Right cardiac atrium (tissue), 5 donors: ENCODE measurements at places on chromosomes 11 and 22. TPM values are rescaled to one million over a fixed set of nuclear protein-coding genes. Genes with fewer than 3 reads are reported as not detected.

SPDYC gene
- polyA plus RNA-seq, result not detected

SORL1 gene
- 0.57 TPM for polyA plus RNA-seq

VSIG2 gene
- 0.43 TPM for polyA plus RNA-seq

DRD4 gene
- 0.14 TPM for polyA plus RNA-seq

MSANTD2 gene
- polyA plus RNA-seq, result 3.8 TPM

OR8A1 gene
- not detected for polyA plus RNA-seq

CTSW gene
- 0.79 TPM for polyA plus RNA-seq

OR5B21 gene
- polyA plus RNA-seq, result not detected

SHANK2 gene
- 0.23 TPM for polyA plus RNA-seq

CEND1 gene
- 0.59 TPM for polyA plus RNA-seq

PDGFD gene
- 10.5 TPM for polyA plus RNA-seq

KCNJ5 gene
- polyA plus RNA-seq, result 15.8 TPM

TRIM51 gene
- polyA plus RNA-seq, result not detected

CHRM1 gene
- 0.07 TPM for polyA plus RNA-seq

IGSF22 gene
- polyA plus RNA-seq, result 0.66 TPM

SEPTIN5 gene
- polyA plus RNA-seq, result 243 TPM

INSC gene
- polyA plus RNA-seq, result 0.95 TPM

CSNK2A3 gene
- polyA plus RNA-seq, result 0.43 TPM

DCDC1 gene
- polyA plus RNA-seq, result 0.05 TPM

OR51B5 gene
- polyA plus RNA-seq, result 0.14 TPM

PHOX2A gene
- polyA plus RNA-seq, result 0.18 TPM

MUC5B gene
- polyA plus RNA-seq, result under 0.01 TPM

TP53AIP1 gene
- 0.05 TPM for polyA plus RNA-seq

SLC37A2 gene
- polyA plus RNA-seq, result 0.97 TPM

WT1 gene
- polyA plus RNA-seq, result 2.0 TPM

CENPM gene
- polyA plus RNA-seq, result 0.23 TPM

PACSIN3 gene
- polyA plus RNA-seq, result 137 TPM

CCDC81 gene
- polyA plus RNA-seq, result 0.29 TPM

NLRP6 gene
- polyA plus RNA-seq, result 0.02 TPM

KRTAP5-8 gene
- polyA plus RNA-seq, result not detected

NTM gene
- 35.0 TPM for polyA plus RNA-seq

GAB4 gene
- not detected for polyA plus RNA-seq

SAA4 gene
- polyA plus RNA-seq, result not detected

LINC01488 gene
- 0.16 TPM for polyA plus RNA-seq

DKK3 gene
- 2,307 TPM for polyA plus RNA-seq

BATF2 gene
- 1.3 TPM for polyA plus RNA-seq

KCNQ1OT1 gene
- 0.41 TPM for polyA plus RNA-seq

C11orf86 gene
- polyA plus RNA-seq, result not detected

OR4D5 gene
- polyA plus RNA-seq, result not detected

ST3GAL4 gene
- polyA plus RNA-seq, result 57.5 TPM

KLHL35 gene
- polyA plus RNA-seq, result 0.66 TPM

MIOX gene
- not detected for polyA plus RNA-seq

OR51E2 gene
- 0.05 TPM for polyA plus RNA-seq

GTSE1 gene
- polyA plus RNA-seq, result 0.50 TPM

DBX1 gene
- polyA plus RNA-seq, result not detected

MOV10L1 gene
- 0.63 TPM for polyA plus RNA-seq

TSSK2 gene
- polyA plus RNA-seq, result 0.09 TPM

OR2AG2 gene
- polyA plus RNA-seq, result not detected

C22orf42 gene
- not detected for polyA plus RNA-seq

TEX54 gene
- not detected for polyA plus RNA-seq

ZNF280A gene
- polyA plus RNA-seq, result not detected

DMC1 gene
- 6.5 TPM for polyA plus RNA-seq
